Lower lobe of right lung (tissue), 2 donors: ENCODE measurements at places on chromosomes 7 and 10.

DNA sequence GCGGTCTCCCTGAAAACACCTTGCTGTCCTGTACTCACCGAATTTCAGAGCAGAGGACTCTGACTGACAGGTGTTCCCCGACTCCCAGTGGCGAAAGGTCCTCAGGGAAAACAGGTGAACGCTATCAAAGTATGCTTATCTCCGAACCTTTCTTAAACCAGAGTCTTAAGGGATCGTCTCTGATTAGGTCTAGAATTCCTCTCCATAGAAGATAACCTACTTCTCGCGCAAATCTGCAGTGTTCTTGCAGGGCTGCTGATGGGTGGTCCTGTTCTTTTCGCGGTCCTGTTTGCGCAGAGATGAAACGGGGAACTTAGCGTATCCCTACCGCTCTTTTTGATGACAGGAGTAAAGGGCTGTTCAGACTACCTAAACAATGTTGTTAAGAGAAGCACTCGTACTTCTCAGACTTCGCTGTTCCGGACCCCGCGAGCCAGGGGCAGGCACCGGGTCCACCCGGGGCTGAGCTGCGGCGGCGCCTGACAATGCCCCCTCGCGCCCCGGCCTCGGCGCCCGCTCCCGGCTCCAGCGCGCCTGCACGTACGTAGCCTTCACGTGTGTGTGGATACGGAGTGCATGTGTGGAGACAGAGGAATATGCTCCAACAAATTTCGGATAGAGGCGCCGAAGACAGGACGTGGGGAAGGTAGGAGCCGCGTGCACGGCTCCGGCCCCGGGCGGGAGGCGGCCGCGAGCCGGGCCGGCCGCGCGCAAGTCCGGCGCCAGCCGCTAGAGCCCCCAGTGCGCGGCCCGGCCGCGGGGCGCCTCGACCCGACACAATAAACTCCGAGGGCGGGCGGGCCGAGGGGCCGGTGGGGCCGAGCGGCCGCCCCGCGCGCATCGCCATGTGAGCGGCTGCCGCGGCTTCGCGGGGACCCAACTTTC is 766 bp upstream of the ZMYND11 start:
- DNase-seq, result peak; percentile 61

DNA sequence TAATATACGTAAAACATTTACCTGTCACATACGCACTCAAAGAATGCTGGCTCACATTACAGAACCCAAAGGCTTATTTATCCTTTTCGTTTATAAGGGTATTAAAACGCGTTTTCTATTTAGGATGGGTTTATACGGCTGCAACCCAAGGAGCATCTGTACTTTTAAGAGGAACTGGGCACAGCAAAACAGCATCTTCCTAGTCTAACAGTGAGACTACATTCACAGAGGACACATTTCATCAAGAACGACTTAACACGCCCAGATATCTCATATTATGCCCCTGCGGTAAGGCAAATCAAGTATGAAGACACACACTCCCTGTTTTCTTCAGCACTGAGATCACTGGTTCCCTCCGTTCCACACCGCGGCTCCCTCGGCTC is 533 bp upstream of the DMTF1 start:
- no peak for DNase-seq

DNA sequence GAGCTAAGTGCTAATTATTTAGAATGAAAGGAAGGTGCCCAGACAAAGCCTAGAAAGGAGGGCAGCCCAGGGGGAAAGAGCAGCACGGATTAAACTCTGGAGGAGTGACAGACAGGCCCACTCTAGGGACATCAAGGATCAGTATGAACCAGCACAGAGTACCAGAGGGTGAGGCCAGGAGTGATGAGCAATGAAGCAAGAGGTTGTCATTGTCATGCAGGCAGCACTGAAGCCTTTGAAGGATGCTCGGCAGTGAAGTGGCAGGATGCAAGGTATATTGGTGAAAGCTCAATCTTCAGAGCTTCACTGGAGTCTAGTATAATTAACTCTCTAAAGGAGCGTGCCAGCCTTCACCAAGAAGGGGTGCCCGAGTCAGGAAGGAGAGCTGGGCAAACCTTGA is 112.0 kb upstream of the INHBA start:
- no peak for DNase-seq

GRCh38 chr10:34341473-34341872 is 473.6 kb downstream of the PARD3 start:
- DNase-seq, result no peak
